ENCODE measurements at places on chromosomes 5 and 9. TPM values are rescaled to one million over a fixed set of nuclear protein-coding genes. Genes with fewer than 3 reads are reported as not detected.
A peak's percentile ranks its signal among the peaks of the same experiment; 100 is the strongest.

- no peak for DNase-seq
Measured at GRCh38 chr9:71830153-71830552, 61.8 kb upstream of the CEMIP2 start.

The FGF1 gene
- 11.5 TPM for total RNA-seq

DNA sequence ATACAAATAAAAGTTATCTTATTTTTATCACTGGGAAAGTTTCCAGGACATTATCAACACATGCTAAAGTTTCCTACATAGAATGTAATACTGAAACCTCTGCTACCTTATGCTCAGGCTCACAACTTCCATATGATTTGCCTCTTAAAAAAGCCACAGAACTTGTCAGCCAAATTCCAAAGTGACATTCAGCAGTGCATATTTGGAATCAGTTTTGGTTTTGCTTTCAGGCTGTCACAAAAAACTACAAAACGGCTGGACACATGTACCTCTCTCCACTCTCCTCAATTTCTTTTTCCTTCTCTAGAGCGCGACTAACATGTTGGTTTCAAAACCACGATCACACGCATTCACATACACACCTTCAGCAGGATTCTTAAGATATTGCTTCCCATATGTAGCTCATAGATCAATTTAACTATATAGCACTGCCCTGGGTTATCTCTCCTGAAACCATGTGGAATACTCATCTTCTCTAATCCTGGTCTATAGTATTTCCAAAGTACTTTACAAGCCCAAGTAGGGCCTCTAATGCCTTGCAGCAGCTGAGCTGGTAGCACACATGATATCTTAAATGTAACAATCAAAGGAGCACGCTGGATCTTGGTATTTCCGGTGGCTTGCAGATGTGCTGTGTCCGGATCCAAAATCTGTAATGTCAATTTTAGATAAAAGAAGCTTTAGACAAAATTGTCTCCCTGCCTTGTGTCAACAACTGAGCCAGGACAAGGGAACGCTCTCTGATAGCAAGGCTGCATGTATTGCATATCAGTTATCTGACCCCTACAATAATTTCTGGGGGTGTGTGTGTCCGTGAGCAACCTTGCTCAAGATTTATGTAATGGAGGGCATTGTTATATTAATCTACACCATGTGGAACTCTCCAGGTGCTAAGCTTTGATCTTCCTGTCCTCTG lies 203.2 kb downstream of the DMRT2 start:
- no peak for DNase-seq

The ARHGEF37 gene
- 0.29 TPM for total RNA-seq

DNA sequence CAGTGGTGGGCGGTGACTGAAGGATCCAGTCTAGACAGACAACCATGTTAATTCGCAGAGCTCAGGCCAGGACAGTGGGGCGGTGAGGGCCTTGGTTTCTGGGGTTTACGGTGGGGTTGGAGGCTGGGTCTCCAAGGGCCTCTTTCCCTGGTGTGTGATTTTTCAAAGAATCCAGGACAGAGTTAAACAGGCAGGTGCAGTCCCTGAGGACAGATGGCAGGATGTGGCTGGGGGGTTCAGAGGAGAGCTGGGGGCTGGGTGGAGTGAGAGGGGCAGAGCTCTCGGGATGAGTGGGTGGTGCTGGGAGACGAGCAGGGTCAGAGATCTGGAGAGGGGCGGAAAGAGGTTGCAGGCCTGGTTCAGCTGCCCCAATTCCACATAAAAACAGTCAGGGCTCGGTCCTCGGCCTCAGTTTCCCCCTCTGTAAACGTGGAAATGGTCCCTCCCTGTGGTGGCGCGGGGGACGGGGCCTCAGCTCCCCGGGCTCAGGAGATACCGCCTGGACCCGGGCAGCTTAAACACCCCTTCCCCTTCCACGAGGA lies 145.9 kb downstream of the GAPVD1 start:
- DNase-seq = no peak

DNA sequence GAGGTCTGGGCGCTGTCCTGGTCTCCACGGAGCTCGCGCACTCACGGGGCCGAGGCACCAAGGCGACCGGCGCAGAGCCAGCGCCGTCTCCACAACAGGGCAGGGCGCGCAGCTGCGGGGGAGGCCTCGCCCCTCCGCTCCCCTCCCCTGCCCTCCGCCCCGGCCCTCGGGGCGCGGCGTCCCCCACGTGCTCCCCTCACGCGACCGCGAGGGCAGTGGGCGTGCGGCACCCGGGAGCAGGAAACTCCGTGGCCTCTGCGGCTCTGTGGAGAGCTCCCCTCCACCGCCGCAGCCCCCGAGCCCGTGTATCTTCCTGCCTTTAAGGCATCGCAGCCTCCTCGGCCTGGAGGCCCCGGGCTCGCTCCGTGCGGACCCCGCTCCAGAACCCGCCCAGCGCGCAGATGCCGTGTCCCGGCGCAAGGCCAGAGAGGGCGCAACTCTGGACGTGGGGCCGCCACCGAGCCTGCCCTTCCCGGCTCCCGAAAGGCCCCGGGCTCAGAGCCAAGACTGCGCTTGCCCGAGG lies 708 bp upstream of the TUBB4B start:
- DNase-seq = peak; percentile 83

DNA sequence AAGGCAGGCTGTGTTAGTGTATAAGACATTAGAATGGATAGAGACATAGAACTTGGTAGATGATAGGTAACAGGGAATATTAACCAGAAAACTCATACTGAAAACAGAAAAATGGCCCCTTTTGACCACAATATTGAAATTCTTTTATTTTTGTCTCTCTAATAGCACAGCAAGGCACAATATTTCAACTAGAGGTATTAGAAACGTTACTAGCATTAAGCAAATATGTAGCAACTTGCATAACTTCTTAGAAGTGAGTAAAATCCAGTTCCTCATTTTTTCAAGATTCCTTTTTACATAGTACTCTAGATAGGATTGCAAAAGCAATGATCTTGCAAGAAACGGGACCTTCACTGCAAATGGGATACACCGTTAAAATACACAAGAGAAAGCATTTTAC lies 102.7 kb upstream of the VCAN start:
- no peak for DNase-seq

The MCIDAS gene
- under 0.01 TPM for total RNA-seq

The GALNT12 gene
- total RNA-seq = 3.2 TPM

The LCN15 gene
- total RNA-seq = not detected

DNA sequence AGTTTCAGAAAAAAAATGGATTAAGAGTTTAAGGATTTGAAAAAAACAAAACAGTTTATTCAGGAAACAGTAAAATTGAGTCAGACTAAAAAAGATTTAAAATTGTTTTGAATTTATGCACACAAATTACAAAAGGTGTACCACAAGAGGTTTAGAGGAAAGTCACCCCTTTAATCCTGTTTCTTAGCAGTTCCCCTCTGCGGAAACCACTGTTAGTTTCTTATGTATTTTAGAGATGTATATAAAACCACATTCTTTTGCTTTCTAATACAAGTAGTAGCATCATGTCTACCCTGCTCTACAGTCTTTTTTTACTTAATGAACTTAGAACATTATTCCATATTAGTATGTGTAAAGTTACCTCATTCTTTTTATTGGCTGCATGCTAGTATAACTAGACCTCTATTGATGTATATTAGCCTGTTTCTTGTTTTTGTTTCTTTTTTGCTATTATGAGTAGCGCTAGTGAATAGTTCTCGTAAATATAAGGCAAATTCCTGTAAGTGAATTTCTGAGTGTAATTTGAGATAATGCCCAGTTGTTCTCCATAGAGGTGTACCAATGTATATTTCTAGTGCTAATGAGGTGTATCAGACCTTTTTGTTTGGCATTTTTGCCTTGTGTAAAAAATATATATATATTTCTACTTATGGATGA lies 20.0 kb downstream of the GPBP1 start:
- no peak for DNase-seq

The MYMK gene
- not detected for total RNA-seq

- DNase-seq = no peak
Measured at GRCh38 chr5:131846536-131846935, 49.7 kb upstream of the FNIP1 start.

GRCh38 chr9:137666955-137667670 lies 48.3 kb downstream of the EHMT1 start:
- no peak for DNase-seq

The TAS2R1 gene
- total RNA-seq = not detected

- no peak for DNase-seq
Measured at GRCh38 chr5:157543825-157544622, 31.6 kb downstream of the ADAM19 start.

DNA sequence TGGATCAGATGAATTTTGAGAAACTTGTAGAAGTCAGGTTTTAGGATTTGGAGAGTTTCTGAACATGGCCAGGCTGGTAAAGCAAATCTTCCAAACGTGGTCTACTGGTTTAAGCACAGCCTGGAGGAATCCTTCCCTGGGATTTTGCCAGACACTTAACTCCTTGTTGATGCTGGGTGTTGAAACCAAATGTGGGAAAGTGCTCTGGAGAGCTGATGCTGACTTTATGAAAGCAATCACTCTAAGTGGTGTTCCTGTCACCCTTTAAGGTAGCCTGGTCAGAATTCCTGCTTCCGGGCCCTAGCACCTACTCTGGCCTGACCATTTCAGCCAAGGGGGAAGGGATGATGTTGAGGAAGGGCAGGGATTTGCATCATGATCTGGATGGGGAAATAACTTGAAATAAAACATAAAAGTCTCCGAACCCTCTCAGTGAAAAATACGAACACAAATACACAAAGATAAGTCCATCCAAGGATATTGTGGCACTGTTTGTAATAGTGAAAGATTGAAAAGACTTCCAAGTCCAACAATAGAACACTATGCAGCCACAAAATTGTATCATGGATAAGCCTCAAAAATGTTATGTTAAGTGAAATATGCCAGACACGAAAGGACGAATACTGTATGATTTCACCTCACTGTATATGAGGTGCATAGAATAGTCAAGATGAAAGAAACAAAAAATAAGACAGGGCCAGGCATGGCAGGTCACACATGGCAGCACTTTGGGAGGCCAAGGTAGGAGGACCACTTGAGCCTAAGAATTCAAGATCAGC lies 57.7 kb downstream of the PDE6A start:
- DNase-seq = peak; percentile 73

- no peak for DNase-seq
Measured at GRCh38 chr9:122192261-122192875, 32.7 kb downstream of the MORN5 start.

The NUDCD2 gene
- 10.4 TPM for total RNA-seq

DNA sequence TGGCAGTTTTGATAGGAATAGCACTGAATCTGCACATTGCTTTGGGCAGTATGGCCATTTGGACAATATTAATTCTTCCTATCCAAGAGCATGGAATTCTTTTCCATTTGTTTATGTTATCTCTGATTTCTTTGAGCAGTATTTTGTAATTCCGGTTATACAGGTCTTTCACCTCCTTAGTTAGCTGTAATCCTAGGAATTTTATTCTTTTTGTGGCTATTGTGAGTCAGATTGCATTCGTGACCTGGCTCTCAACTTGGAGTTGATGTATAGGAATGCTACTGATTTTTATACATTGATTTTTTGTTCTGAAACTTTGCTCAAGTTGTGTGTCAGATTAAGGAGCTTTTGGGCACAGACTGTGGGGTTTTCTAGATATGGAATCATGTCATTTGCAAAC lies 24.0 kb downstream of the TMEM161B start:
- DNase-seq = no peak

DNA sequence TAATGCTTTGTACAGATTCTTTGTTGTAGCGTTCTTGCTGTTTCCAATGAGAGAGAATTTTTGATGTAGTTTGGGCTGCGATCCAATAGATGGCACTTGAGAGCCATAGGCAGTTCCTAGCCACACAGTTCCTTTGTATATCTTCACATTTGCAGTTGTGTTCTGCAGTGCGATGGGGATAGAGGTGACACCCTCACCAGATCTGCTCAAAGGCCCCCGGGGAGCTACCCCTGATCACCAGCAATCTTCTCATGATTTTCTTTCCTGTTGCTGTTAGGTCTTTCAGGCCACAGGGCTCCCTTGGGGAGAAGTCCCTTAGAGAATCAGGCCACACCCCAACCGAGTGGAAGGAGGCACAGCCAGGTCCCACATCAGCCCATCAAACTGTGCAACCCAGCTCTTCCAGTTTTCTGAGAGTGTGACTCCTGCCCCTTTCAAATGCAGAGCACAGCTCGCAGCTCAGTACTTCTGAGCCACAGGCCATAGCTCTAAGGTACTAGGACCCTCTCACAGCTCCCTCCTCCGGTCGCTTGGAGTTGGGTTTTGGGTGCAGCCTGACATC lies 353.7 kb downstream of the SLCO4C1 start:
- no peak for DNase-seq

GRCh38 chr9:18829873-18830272 lies 203.1 kb downstream of the SAXO1 start:
- peak; percentile 71 for DNase-seq
